ENCODE measurements at places on chromosomes 6 and 20. TPM values are rescaled to one million over a fixed set of nuclear protein-coding genes. Genes with fewer than 3 reads are reported as not detected.

Gene ABHD16B
- total RNA-seq, result not detected

Gene ERGIC3
- total RNA-seq, result 122 TPM

Gene BPIFB2
- not detected for total RNA-seq

Gene NHLRC1
- 0.32 TPM for total RNA-seq

Gene HAO1
- total RNA-seq, result not detected

Gene MCM3
- total RNA-seq, result 217 TPM

Gene TP53TG5
- not detected for total RNA-seq

Gene LY6G5B
- 22.6 TPM for total RNA-seq

Gene DYNLT2
- 2.6 TPM for total RNA-seq

Gene RPL10A
- 1,443 TPM for total RNA-seq

Gene ZC3H12D
- 6.1 TPM for total RNA-seq

Gene TXLNB
- 0.65 TPM for total RNA-seq

Gene PBOV1
- not detected for total RNA-seq

Gene KCNK5
- 12.0 TPM for total RNA-seq

Gene CCM2L
- total RNA-seq, result not detected

Gene RARS2
- total RNA-seq, result 21.4 TPM

Gene ARMC12
- total RNA-seq, result 0.45 TPM

Gene GPX5
- not detected for total RNA-seq

Gene ELOVL5
- total RNA-seq, result 116 TPM

Gene FAM209B
- total RNA-seq, result 0.45 TPM

Gene LY6G6F
- not detected for total RNA-seq

Data from activated CD8-positive, alpha-beta T cell treated with anti-CD3 and anti-CD28 coated beads, Interleukin-2, amount 10 ng/mL, durations not matched to agents 7 days and 5 days (primary cell).